ENCODE measurements at places on chromosomes 1 and 21. TPM values are rescaled to one million over a fixed set of nuclear protein-coding genes. Genes with fewer than 3 reads are reported as not detected.

GRCh38 chr1:235088430-235088829, 40.2 kb downstream of the TOMM20 start:
- H3K4me1 ChIP-seq = no peaks in the 10 kb centered on the region
- DNase-seq = no peak
- H3K4me3 ChIP-seq = no peak overlapping the region
- H3K36me3 ChIP-seq = no peaks in the 10 kb centered on the region

- no peaks in the 10 kb centered on the region for H3K36me3 ChIP-seq
- no peak overlapping the region for H3K4me3 ChIP-seq
- H3K4me1 ChIP-seq = peaks cover 30% of the 10 kb centered on the region
- no peaks in the 10 kb centered on the region for H3K27me3 ChIP-seq
Measured at GRCh38 chr1:39142401-39143060, 62.0 kb upstream of the MACF1 start.

- H3K36me3 ChIP-seq = no peaks in the 10 kb centered on the region
- H3K4me1 ChIP-seq = no peaks in the 10 kb centered on the region
- DNase-seq = peak; percentile 58
- H3K4me3 ChIP-seq = no peak overlapping the region
- peaks cover 14% of the 10 kb centered on the region for H3K27me3 ChIP-seq
- H3K27ac ChIP-seq = no peak overlapping the region
Measured at GRCh38 chr1:226763905-226764264, 24.8 kb upstream of the ITPKB start.

DNA sequence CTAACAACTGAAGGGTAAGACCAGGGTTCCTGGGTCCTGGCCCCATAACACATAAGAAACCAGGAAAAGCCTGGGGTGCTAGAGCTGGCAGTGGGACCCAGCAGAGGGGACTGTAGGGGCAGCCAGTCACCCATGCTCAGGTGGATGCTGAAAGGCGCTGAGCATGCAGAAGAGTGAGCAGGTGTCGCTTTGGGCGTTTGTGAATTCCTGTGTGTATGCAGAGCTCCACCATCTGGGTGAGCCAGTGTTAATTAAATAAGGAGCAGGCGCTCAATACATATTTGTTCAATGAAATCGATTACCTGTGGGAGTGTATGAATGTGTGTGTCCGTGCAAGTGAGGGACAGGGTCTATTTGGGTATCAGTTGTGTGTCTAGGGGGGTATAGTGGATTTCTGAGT, 499 bp downstream of the C1QA start:
- H3K27me3 ChIP-seq = peaks cover 44% of the 10 kb centered on the region
- no peak overlapping the region for H3K4me3 ChIP-seq
- no peaks in the 10 kb centered on the region for H3K36me3 ChIP-seq
- H3K27ac ChIP-seq = no peak overlapping the region
- no peaks in the 10 kb centered on the region for H3K4me1 ChIP-seq
- no peak for DNase-seq

- H3K4me1 ChIP-seq = no peaks in the 10 kb centered on the region
- H3K36me3 ChIP-seq = no peaks in the 10 kb centered on the region
- no peak overlapping the region for H3K4me3 ChIP-seq
- no peak for DNase-seq
- H3K27ac ChIP-seq = no peak overlapping the region
- H3K27me3 ChIP-seq = no peaks in the 10 kb centered on the region
Measured at GRCh38 chr1:175885326-175885725, 141.9 kb upstream of the TNR start.

GRCh38 chr1:74811436-74812179, 78.7 kb downstream of the TYW3 start:
- DNase-seq = no peak
- peaks cover 16% of the 10 kb centered on the region for H3K27me3 ChIP-seq
- H3K27ac ChIP-seq = no peak overlapping the region
- no peaks in the 10 kb centered on the region for H3K36me3 ChIP-seq
- H3K4me1 ChIP-seq = no peaks in the 10 kb centered on the region
- H3K4me3 ChIP-seq = no peak overlapping the region

GRCh38 chr21:45390831-45391742, 13.9 kb upstream of the COL18A1 start:
- peaks cover 3% of the 10 kb centered on the region for H3K27me3 ChIP-seq
- no peaks in the 10 kb centered on the region for H3K36me3 ChIP-seq
- no peak for DNase-seq
- no peaks in the 10 kb centered on the region for H3K4me1 ChIP-seq

DNA sequence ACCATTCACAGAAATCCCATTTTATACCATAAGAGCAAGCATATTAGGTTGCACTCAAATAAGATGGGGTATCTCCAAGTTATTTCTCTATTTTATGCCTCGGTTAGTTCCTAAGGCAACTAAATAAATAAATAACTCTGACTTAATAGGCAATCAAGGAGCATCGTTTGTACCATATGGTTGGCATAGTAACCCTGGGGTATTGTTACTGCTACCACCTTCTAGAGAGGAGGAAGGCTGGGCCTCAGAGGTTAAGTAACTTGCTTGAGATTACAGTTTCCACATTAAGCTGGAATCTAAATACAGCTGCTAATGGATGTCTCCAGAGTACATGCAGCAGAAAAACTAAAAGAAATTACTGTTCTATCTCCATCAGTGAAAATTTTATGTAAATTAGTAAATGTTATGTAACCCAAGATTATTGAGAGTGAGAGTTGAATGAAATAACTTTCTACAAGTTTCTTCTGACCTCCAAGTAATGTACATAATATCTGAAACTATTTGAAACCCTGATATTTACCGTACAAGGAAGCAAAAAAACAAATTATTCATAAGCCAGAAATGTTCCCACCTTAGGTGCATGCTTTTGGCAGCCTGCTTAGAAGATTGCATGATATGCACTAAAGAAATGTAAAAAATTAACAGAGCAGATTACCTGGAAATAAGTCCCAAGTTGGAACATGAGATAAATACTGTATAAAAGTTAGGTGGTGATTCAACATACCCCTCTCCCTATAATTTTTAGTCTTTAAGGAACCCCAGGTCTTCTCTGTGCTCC, 127.0 kb downstream of the CRB1 start:
- no peak overlapping the region for H3K27ac ChIP-seq
- no peaks in the 10 kb centered on the region for H3K36me3 ChIP-seq
- no peak for DNase-seq
- no peaks in the 10 kb centered on the region for H3K4me1 ChIP-seq
- no peaks in the 10 kb centered on the region for H3K27me3 ChIP-seq

- H3K27ac ChIP-seq = peak overlapping the region; percentile 98
- H3K36me3 ChIP-seq = peaks cover 19% of the 10 kb centered on the region
- DNase-seq = peak; percentile 46
- H3K27me3 ChIP-seq = no peaks in the 10 kb centered on the region
- H3K4me3 ChIP-seq = peak overlapping the region; percentile 81
- peaks cover 47% of the 10 kb centered on the region for H3K4me1 ChIP-seq
Measured at GRCh38 chr1:50976111-50976889, 6.3 kb downstream of the CDKN2C start.

- no peaks in the 10 kb centered on the region for H3K36me3 ChIP-seq
- DNase-seq = peak; percentile 3
- H3K4me1 ChIP-seq = no peaks in the 10 kb centered on the region
- H3K4me3 ChIP-seq = no peak overlapping the region
Measured at GRCh38 chr1:45411510-45411899, 71.3 kb upstream of the MUTYH start.

DNA sequence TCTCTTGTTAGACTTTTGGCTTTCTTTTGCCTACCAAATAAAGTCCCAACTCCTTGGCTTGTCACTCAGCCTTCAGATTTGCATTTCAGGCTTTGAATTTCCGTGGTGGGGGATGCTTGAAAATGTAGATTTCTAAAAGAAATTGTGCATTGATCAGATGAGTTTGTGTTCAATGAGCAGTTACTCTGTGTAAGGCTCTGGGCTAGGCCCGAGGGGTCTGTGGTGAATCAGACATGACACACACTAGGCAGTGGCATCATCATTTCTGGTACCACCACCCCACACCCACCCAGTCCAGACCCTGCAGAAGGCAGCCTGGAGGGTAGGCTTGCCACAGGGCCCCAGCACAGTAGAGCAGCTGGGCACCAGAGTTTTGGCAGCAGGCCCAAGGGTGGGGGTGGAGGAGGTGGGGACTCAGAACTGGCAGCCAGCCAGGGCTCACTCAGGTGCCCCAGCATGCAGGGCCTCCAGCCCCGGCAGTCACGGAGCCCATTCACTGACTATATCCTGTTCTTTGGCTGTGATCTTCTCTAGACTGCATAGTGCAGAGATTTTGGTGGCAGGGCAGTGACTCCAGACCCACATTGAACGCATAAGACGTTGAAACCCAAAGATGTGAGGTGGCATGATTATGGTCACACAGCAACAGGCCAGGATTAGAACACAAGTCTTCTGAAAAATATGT, 97.2 kb upstream of the ARTN start:
- DNase-seq = peak; percentile 88
- H3K36me3 ChIP-seq = peaks cover 6% of the 10 kb centered on the region
- peaks cover 46% of the 10 kb centered on the region for H3K4me1 ChIP-seq
- H3K4me3 ChIP-seq = no peak overlapping the region
- H3K27ac ChIP-seq = peak overlapping the region; percentile 72

Gene SPATA45
- total RNA-seq = not detected

GRCh38 chr1:18874600-18874999, 15.1 kb upstream of the TAS1R2 start:
- H3K36me3 ChIP-seq = no peaks in the 10 kb centered on the region
- H3K27ac ChIP-seq = no peak overlapping the region
- H3K4me1 ChIP-seq = peaks cover under 1% of the 10 kb centered on the region
- H3K4me3 ChIP-seq = no peak overlapping the region
- DNase-seq = no peak

DNA sequence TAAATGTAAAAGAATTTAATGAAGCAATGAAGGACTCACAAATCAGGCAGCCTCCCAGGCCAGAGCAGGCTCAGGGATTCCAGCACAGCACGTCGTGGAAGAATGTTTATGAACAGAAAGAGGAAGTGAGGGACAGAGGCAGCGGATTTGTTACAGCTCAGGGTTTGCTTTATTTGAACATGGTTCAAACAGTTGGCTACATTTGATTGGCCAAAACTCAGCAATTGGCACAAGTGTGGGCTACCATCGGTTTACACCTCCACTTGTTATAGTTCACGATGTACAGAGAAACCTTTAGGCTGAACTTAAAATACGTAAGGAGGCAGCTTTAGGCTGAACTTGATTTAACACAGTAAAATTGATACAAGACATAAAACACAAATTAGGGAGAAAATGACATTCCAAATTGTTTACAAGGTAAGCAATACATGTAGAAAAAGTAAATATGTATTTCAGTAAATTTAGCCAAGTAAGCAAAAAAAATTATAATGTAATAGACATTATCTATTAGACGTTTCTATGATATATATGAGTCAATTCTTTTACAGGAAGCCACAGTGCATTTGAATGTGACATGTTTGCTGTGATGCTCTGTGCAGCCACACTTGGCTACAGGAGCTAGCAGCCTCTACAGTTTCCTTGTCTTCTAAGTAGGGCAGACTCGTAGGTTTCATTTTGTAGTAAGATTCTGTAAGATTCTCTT, 126.5 kb downstream of the ADSS2 start:
- DNase-seq = no peak
- H3K4me1 ChIP-seq = no peaks in the 10 kb centered on the region
- no peak overlapping the region for H3K27ac ChIP-seq
- no peak overlapping the region for H3K4me3 ChIP-seq
- no peaks in the 10 kb centered on the region for H3K36me3 ChIP-seq

Gene HRNR
- total RNA-seq = not detected

GRCh38 chr1:233606813-233607212, 7.1 kb upstream of the KCNK1 start:
- H3K4me3 ChIP-seq = no peak overlapping the region
- no peaks in the 10 kb centered on the region for H3K36me3 ChIP-seq
- DNase-seq = no peak

DNA sequence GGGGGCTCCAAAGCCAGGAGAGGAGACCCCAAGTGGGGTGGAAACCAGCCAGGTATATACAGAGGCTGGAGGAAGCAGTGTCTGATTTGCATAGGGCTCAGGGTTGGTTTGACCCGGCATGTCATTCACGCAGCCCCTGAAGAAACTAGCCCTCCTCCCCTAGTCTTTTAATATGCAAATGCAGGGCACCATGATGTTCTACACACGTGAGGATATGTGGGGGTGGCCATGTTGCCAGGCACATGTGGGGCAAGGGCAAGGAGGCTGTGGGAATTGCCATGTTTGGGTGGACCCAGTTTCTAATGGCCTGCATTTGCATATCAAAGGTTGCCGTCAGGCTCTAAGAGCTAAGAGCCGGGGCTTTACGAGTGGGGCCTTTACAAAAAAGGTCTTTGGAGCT, 12.0 kb upstream of the RHOU start:
- DNase-seq = no peak
- H3K4me3 ChIP-seq = no peak overlapping the region
- H3K4me1 ChIP-seq = no peaks in the 10 kb centered on the region
- H3K27ac ChIP-seq = no peak overlapping the region

GRCh38 chr1:159884296-159884695, 15.7 kb downstream of the CFAP45 start:
- no peak overlapping the region for H3K27ac ChIP-seq
- no peaks in the 10 kb centered on the region for H3K27me3 ChIP-seq
- no peak overlapping the region for H3K4me3 ChIP-seq
- H3K4me1 ChIP-seq = peaks cover 28% of the 10 kb centered on the region

- no peak overlapping the region for H3K27ac ChIP-seq
- no peaks in the 10 kb centered on the region for H3K27me3 ChIP-seq
- H3K36me3 ChIP-seq = no peaks in the 10 kb centered on the region
Measured at GRCh38 chr1:15882665-15883064, 35.2 kb downstream of the SPEN start.

DNA sequence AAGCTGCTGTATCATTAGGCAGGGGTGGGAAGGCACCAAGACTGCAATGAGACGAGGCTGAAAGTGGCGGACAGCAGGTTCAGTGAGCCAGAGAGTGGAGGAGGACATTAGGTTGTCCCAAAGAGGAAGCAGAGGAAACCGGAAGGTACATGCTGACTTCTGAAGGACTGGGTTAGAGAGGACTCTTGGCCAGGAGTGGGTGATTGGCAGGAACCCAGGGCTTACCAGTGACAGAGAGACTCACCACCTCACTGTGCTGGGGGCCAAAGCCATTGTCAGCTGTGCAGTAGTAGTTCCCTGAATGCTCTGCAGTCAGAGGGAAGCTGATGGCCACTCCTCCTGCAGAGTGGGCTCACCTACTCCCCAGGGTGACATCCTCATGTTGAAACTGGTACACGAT, 41.9 kb upstream of the FCRL4 start:
- no peak overlapping the region for H3K27ac ChIP-seq
- no peak overlapping the region for H3K4me3 ChIP-seq
- H3K36me3 ChIP-seq = no peaks in the 10 kb centered on the region
- H3K4me1 ChIP-seq = no peaks in the 10 kb centered on the region

DNA sequence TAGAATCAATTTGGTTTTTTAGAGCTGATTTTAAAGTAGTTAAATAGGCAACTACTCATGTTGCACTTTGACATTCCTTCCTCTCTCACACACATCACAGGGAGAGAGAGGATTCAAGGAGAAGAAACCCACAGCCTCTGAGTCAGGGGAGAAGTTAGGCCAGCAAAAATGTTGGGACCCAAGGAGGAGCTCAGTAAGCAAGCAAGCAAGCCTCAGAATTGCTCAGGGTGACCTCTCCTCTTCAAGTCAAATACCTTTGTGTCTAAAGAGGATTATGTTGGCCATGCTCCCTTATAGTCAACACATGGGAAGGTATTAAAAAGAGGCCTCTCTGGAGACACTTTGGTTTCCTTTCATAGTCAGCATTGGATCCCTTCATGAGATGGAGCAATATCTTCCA, 80.5 kb upstream of the WARS2 start:
- H3K27ac ChIP-seq = no peak overlapping the region
- DNase-seq = no peak
- H3K4me1 ChIP-seq = no peaks in the 10 kb centered on the region
- no peaks in the 10 kb centered on the region for H3K36me3 ChIP-seq

Measured in A673 (cell line).